ENCODE measurements at places on chromosomes 2 and 18.

DNA sequence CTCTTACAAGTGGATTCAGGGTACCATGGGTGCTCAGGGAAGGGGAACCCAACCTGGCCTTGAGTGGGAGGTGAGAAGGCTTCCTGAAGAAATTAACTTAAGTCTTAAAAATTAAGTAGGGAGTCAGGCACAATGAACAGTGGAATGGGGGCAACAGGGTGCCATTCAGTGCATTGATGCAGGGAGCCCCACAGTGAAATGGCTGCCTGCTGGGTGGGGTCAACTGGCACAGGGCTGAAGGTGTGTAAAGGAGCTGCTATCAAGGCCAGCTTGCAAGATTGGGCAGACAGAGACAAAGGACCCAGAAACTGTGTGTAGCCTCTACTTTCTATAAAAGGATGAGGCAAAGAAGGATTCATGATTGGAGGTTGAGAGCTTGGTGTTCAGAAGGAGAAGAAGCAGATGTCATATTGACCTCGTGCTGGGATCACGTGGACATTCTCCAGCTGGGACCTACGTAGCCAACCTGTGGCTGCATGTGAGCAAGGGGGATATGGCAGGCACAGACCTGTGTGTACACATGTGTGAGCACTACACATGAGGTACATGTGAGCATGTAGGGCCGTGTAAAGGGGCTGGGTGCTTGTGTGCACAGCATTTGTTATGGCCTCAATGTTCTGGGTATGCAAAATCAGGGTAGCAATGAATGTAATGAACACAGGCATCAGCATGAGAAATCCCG is 209.5 kb upstream of the HAAO start:
- no peak for DNase-seq

DNA sequence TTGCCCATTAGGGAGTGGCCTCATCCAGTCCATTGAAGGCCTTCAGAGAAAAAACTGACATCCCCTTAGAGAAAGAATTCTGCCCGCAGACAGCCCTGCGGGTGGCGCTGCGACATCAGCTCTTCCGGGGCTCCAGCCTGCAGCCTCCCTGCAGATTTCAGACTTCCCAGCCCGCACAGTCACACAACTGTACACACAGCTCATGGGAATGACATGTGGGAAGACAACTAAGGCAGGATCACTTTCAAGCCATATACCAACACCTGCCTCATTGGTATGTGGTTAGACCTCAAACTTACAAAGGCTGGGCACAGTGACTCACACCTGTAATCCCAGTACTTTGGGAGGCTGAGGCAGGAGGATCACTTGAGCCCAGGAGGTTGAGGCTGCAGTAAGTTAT is 24.8 kb upstream of the TUBB6 start:
- no peak for DNase-seq

DNA sequence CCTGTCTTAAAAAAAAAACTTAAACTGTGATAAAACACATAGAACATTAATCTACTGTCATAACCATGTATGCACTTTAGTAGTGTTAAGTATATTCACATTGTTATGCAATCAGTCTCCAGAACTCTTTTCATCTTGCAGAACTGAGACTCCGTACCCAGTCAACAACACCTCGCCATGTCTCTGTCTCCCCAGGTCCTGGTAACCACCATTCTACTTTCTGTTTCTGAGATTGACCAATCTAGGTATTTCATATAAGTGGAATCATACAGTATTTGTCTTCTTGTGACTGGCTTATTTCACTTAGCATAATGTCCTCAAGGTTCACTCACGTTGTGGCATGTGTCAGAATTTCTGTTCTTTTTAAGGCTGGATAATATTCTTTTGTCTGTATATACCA is 290.8 kb upstream of the CXCR4 start:
- DNase-seq, result no peak

GRCh38 chr18:11689669-11690565 is 853 bp downstream of the GNAL start:
- DNase-seq, result peak; percentile 53

- no peak for DNase-seq
Measured at GRCh38 chr2:2569306-2569705, 238.2 kb upstream of the MYT1L start.

DNA sequence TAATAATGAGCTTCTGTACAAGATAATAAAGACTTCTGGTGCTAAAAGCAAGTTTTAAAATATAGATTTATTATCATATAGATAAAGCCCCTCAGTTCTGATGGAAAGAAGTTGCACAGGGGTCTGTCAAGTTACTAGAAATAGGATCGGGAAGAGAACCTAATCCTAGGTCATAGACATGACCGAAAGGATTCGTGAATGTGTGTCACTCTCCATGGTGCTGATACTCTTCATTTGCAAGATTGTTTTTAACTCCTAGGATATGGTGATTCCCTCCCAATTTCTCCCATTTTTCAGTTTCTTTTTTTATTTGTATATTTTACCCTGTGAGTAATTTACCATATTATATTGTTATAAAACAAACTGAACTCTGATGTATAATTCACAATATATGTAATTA is 58.9 kb upstream of the CTNNA2 start:
- no peak for DNase-seq

DNA sequence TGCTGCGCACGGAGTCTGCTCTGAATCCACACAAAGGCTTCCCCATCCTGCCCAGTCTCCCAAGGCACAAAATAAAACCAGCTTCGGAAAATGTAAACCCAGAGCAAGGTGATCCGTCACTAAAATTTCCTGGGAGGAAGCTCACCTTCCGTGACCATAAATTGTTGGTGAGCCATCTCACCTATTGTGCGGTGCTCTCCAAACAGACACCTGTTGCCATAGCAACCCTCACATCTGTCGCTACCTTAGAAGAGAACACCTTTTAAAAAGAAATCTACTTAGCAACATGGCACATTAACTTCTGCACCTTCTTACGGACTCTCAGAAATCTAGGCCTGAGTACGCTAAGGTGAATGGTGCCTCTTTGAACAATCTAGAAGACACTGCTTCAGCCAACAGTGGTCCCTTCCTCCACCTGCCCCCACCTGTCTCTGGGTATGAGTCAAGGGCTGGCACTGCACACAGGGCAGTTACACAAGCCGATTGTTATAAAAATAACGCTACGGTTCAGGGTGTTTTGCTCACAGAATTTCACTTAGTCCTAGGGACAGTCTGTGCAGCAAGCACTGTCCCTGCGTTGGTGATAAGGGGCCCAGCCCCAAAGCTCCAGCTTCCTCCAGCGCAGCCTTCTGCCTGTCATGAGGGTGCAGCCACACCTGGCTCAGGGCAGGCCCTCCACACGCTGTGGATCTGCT is 114.9 kb upstream of the ID2 start:
- DNase-seq, result no peak

- no peak for DNase-seq
Measured at GRCh38 chr18:69008538-69008937, 210.7 kb downstream of the CCDC102B start.

GRCh38 chr2:73716543-73717250 is 20.4 kb downstream of the TPRKB start:
- DNase-seq, result no peak

GRCh38 chr2:170277951-170278350 is 100.0 kb downstream of the MYO3B start:
- DNase-seq, result no peak

GRCh38 chr2:139175510-139175909 is 395.3 kb upstream of the NXPH2 start:
- DNase-seq, result no peak

DNA sequence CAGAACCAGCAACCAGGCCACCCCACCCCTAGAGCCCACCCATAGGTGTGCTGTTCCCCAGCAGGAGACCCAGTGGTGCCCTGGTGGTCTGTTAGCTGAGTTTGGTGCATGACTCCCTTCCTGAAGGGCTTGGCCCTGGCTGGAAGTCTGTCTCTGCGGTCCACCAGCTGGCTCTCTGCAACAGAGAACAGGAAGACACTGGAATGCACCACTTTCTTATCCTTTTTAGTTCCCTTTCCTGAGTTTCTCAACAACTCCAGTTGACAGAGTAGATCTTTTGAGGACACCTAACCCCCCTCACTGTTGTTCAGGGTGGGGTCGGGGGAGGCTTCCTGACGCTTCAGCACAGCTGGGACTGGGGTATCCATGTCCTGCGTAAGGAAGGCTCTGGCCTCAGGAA is 11.9 kb upstream of the RPL37A start:
- DNase-seq, result no peak

DNA sequence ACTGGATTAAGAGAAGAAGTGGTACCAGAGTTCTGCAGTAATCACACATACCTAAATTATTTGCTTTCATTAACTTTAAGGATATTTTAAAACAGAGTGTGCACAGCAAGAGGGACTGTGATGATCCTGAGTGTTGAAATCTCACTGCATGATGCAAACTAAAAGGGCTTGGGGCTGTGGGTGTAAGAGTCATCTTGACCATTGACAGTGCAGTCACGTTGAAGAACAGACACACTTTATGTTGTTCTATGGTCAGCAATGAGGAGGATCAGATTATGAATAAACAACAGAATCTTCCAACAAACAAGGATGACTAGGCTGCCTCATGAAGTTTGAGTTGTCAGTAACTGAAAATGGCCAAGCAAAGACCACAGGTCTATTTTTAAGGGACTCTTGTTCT is 87.2 kb upstream of the GALNT5 start:
- DNase-seq, result no peak

DNA sequence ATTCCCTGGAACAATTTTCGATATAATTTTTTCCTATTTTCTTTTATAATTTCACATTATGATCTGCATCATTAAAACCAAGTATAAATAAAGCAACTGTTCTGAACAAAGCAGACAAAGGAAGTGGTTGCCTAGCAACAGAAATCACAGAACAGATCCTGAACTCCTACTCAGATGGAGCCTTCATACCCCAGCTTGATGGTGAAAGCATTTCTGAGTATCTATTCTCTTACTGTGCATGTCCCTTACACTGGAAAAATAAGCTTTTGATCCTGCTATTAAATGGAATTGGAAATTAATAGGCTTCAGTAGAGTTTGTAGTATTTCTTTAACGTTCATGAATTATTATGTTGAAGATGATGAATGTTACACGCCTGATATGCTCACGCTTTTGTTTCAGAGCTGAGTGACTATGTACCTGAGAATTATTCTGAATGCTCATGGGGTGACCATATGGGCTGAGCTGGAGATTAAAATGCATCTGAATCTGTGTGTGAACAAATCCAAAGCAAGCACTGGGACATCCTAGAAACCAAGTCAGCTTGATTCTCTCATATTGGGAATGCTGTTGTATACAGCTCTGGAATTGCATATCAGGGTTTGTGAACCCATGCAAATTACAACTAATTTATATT is 254.0 kb downstream of the KCNJ3 start:
- no peak for DNase-seq

DNA sequence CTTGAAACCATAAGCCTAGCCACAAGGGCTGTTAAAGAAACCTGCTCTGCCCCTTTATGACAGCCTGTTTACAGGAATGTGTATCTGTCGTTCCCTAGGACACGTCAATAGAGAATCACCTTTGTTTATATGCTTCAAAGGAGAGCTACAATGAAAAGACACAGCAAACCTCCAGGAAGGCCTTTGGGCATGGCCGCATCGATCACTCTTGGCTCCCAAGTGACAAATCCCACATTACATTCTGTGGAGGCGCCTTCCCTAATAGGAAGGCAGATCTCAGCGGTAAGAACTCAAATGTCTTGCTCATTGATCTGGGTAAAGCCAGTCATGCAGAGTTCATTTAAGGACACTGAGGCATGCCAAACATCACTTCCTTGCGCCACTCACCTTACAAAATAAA is 26.5 kb downstream of the KIAA2012 start:
- no peak for DNase-seq

DNA sequence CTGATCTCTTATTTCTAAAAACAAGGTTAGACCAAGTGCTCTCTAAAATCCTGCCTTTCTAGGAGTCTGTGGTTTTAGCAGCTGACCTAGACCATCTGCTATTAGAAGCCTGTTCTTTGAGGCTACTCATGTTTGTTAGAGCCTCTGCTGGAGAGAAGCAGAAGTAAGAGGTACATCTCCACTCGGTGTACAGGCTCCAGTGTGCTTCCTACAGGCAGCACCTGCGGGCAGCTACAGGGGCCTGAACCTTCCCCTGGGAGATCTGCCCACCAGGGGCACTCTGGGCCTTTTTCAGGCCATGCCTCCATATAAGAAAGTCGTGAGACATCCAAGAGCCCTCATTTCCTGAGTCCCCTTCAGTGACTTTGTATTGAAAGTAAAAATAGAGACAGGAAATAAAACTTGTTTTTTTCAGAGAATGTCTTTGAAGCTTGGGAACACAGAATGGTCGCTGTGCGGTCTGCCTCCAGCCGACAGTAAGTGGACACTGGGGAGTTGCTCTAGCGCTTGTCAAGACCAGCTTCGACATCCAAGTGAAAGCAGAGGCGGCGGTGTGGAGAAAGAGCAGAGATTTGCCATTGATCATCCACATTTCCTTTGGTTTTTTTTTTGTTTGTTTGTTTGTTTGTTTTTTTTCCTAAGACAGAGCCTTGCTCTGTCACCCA is 31.7 kb downstream of the ONECUT2 start:
- DNase-seq, result no peak

- DNase-seq, result no peak
Measured at GRCh38 chr2:47735912-47736311, 47.0 kb upstream of the MSH6 start.

DNA sequence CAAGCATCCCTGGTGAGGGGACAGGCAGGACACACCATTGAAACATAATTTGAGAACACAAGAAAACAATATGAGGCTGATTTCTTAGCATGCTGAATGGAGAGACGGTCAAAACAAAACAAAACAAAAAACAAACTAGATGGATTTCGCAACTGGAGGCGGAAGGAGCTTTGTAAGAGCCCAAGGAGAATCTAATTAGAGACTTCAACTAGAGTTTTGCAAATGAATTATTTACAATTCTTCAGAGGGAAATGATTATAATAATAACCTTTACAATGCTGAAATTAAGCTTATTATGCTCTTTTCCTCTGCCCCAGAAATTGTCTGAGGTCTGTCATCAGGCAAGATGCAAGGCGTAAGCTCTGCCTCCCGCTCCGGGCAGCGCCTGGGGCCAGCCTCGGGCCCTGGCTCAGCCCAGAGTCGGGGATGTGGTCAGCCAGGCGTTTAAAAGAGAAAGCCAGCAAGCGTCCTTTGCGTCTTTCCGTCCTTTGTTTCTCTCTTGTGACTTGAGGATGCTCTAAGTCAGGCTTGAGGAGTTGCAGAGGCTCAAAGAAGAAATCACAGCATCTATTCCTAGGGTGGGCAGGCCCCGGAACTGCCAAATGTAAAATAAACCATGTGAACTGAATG is 139.6 kb downstream of the TWIST2 start:
- no peak for DNase-seq

DNA sequence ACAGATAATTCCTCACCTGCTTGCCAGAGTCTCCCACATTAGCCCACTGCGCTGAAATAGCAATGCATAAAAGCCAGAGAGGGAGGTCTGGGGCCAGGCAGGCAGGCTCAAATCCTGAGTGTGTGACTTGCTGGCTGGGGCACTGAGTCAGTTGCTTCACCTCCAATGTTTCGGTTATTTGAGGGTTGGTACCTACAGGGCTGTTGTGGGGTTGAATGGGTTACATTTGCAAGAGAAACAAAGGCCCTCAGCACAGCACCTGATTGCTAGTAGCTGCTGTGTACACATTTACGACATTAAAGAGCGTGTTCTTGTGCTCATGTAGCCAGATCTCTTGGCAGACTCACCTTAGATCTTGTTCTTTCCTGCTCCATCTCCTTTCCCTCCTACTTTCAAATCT is 34.1 kb upstream of the FAM110C start:
- no peak for DNase-seq

Data from progenitor cell of endocrine pancreas (in vitro differentiated cells).